ENCODE measurements at places on chromosomes 16 and 17. TPM values are rescaled to one million over a fixed set of nuclear protein-coding genes. Genes with fewer than 3 reads are reported as not detected.

The MPV17L gene
- 1.3 TPM for polyA plus RNA-seq

DNA sequence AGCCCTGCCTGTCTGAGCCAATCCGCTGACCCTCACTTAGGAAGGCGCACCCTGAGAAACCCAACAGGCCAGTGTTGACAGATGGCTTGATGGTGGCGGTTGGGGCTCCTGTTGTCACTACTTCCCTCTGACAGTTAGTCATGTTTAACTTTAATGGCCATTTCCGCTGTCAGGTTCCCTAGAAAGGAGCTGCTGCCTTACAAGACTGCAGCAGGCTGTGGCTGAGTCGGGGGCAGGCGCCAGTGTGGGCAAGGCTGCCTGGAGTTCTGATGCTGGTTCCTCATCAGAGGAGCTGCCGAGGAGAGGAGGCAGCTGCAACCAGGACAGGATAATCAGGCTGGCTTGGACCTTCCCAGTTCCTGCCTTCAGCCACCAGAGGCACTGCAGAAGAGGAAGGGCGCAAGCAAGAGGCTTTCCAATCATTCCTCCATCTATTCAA, 223.2 kb upstream of the DYNLRB2 start:
- peak; percentile 93 for DNase-seq

The TBC1D3I gene
- 0.39 TPM for polyA plus RNA-seq

The MYH13 gene
- not detected for polyA plus RNA-seq

DNA sequence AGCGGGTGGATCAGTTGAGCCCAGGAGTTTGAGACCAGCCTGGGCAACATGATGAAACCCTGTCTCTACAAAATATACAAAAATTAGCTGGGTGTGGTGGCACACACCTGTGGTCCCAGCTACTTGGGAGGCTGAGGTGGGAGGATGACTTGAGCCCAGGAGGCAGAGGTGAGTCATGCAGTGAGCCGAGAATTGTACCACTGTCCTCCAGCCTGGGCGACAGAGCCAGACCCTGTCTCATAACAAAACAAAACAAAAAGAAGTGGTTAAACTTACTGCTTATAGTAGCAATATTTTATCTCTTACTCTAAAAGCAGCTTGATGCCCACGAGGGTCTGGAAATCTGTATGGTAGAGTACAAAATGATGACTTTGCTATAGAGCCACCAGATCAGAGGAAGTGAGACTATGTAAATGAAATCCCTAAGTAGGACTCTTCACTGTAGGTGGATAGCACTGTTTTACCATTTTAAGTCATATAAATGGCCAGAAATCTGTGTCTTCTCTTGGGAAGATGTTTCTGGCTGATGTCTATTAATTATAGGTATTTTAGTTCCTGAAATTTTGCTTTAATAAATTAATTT, 60.4 kb upstream of the MRC2 start:
- DNase-seq = no peak

DNA sequence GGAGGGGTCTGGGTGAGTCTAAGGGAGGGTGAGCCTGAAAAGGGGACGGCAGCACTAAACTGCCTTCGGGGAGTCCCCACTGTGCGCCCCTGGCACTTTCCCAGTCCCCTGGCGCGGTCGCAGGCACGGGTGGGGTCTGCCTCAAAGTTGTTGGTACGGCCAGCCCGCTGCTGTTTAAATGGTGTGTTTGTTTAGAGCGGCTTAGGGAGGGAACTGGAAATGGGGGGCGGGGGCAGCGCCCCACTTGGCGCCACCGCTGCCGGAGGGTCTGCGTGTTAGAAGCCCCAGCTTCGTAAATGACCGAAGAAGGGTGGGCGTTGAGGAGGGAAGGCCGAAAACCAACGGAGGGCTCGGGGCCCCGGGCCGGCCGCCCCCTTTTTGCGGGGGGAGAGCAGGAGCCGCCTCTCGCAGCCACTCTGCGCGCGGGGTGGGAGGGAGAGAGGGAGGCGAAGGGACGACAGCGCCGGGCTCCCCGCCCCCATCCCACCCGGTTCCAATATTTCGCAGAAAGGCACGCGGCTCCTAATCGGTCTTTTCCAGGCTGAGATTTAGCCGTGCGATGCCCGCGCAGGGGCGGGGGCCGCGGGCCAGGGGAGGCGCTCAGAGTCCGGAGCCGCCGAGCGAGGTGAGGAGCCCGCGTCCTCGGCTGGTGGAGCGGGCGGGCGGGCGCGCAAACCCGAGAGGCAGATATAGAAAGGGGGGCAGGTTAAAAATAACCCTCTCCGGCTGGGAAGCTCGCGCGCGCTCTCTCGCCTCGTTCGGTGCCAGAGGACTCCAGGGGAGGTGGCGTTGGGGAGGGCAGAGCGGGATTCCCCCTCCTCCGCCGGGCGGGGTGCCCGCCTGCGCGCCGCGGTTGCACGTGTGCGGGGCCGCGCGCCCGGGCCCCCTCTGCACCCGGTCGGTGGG, 54.9 kb downstream of the SREBF1 start:
- DNase-seq = peak; percentile 86

DNA sequence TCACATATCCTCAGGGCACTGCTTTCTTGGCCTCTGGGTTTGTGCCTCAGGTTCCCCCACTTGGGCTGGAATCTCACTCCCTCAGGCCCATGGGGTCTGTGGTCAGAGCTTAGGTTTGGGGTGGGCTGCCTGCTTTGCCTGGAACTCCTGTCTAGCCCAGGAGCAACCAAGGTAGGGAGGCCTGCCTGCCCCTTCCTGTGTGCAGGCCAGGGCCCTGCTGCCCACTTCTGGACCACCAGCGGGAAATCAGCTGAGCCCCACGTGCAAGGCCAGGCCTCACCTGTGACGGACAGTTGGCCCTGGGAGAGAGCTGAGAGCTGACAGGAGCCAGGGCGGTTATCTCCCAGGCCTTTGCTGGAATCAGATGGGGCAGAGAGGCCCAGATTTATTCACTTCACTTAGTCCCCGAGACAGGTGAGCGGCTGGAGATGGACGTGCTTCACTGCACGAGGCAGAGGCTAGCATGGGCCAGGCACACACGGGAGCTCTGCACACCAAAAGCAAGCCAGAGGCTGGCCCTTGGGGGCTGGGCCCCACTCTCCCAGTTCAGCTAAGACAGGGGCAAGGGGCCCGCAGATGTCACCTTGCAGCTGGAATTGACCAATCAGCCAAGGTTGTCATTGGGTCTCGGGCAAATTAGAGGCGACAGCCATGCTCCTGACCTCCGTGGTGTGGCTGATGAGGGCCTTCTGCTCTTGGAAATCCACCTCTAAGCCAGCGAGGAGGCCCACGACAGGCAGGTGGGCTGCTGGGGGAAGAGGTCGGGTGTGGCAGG, 49.9 kb upstream of the DOC2B start:
- no peak for DNase-seq

The LDAF1 gene
- 15.6 TPM for polyA plus RNA-seq

DNA sequence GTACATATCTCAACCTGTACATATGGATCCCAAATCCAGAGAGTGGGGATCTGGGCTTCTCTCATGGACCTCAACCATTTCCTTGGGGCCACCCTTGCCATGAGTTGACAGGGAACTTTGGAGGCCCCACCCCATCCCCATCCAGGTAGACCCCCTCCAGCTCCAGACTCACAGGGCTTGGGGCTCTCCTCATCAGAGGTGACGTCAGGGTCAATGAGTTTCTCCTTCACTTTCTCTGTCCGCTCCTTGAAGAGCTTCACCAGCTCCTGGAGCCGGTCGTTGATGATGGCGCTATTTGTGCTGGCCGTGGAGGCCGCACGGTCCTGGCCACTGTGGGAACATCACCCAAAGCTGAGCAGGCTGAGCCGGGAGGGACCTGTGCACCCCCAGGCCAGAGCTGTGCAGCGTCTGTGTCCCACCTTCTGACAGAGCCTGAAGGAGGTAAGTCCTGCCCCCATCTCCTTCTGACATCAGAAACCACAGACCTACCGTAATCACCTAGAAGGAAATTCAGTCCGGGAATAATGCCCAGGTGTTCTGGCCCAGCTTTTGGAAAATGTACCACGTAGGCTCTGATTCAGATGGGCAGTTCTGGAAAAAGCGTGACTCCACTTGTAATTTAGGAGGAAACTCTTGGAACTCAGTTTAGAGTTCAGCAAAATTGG, 50.6 kb downstream of the CNGB1 start:
- DNase-seq = no peak

The ATP2A3 gene
- 16.6 TPM for polyA plus RNA-seq

DNA sequence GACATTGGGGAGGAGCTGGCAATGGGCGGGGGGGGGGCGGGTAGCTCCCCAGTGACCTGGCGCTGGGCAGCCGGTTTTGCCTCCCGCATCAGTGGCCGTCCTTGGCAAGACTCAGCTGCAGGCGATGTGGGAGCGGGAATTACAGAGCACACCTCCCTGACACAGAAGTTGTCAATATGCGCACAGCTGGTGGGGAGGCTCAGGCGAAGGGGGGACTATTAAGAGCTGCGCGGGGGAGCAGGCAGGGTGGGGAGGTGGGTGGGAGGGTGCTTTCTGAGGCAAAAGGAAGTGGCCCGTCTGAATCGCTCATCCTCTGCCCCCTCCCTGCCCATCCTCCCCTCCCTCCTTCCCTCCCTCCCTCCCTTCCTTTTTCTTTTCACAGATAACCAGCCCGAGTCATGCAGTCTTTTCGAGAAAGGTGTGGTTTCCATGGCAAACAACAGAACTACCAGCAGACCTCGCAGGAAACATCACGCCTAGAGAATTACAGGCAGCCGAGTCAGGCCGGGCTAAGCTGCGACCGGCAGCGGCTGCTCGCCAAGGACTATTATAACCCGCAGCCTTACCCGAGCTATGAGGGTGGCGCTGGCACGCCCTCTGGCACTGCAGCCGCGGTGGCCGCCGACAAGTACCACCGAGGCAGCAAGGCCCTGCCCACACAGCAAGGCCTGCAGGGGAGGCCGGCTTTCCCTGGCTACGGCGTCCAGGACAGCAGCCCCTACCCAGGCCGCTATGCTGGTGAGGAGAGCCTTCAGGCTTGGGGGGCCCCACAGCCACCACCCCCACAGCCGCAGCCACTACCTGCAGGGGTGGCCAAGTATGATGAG, 44.0 kb downstream of the SREBF1 start:
- DNase-seq = peak; percentile 58

The TM4SF5 gene
- polyA plus RNA-seq = not detected

The KRTAP4-6 gene
- not detected for polyA plus RNA-seq

The TBC1D3B gene
- 3.8 TPM for polyA plus RNA-seq

GRCh38 chr17:49932138-49932723, 36.8 kb upstream of the DLX4 start:
- no peak for DNase-seq

GRCh38 chr16:720447-720989, 428 bp upstream of the ANTKMT start:
- DNase-seq = peak; percentile 82

The TMEM238L gene
- 0.05 TPM for polyA plus RNA-seq

- no peak for DNase-seq
Observed at GRCh38 chr17:6670571-6670970, 19.0 kb downstream of the C17orf100 start.

GRCh38 chr16:46980926-46981325, 7.5 kb upstream of the DNAJA2 start:
- DNase-seq = no peak

GRCh38 chr17:57985675-57985974, 2.4 kb downstream of the VEZF1 start:
- DNase-seq = no peak

DNA sequence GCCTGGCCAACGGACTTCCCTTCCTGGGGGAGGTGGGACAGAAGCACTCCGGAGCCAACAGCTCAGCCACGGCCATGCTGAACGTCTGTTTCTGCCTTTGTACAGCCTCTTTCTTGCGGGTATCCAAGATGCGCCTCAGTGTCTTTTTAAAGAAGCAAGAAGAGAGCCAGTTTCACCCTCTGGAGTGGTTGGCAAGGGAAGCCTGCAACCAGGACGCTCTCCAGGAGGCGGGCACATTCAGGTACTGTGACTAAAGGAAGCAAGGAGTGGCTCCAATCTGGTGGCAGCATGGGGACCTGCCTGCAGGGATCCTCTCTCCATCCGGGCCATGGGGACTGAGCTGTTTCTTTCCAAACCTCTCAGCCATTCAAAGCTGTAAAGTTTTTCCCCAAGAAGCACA, 60.6 kb upstream of the ENDOV start:
- no peak for DNase-seq

- DNase-seq = no peak
Observed at GRCh38 chr16:27849621-27850020, 213.9 kb downstream of the GSG1L start.

- DNase-seq = no peak
Observed at GRCh38 chr16:46573008-46573833, 48.0 kb downstream of the SHCBP1 start.
